ENCODE measurements at places on chromosomes 4 and X.
A peak's percentile ranks its signal among the peaks of the same experiment; 100 is the strongest.

DNA sequence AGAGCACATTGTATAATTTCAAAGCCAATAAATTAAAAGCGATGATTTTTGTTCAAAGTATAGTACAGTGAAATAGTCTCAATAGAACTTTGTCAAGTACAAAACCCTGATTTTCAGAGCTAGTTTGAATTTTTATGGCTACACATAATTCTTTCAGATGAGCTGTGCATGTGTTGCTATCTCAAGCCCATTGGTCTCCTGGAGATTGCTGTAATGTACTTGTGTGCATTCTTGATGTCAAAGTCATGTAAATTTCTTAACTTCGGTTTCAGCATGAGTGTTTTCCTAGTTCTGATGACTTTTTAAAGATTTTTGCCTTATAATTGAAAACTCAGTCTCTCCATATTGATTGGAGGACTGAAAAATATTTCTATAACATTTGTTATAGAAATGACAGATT lies 200.8 kb downstream of the CEP135 start:
- DNase-seq, result no peak

- DNase-seq, result no peak
These were observed 16.7 kb downstream of the PAGE4 start for GRCh38 chrX:49845701-49846403.

DNA sequence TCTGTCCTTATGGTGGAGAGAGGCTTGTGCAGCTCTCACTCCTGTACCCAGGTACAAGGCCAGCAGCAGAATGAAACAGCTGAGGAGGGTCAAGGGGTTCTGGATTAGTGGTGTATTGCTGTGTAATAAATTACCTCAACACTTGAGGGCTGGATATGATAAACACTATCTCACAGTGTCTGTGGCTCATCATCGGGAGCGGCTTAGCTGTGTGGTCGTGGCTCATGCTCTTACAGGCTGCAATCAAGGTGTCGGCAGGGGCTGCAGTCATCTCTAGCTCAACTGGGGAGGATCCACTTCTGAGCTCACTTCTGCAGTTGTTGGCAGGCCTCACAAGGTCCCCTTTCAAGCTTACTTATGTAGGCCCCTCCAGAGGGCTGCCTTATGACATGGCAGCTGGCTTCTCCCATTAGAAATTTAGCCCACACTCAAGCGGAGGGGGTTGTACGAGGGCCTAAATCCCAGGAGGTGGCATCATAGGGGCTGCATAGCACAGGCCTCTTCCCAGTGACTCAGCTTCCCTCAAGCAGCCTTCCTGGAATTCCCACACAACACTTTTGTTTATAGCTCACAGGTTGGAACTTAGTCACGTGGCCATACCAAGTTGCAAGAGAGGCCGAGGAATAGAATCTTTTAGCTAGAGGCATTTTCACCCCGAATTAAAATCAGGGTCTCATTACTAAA lies 148.2 kb upstream of the RPS6KA3 start:
- no peak for DNase-seq

- peak; percentile 44 for DNase-seq
These were observed 270.1 kb upstream of the LDB2 start for GRCh38 chr4:17168571-17168970.

DNA sequence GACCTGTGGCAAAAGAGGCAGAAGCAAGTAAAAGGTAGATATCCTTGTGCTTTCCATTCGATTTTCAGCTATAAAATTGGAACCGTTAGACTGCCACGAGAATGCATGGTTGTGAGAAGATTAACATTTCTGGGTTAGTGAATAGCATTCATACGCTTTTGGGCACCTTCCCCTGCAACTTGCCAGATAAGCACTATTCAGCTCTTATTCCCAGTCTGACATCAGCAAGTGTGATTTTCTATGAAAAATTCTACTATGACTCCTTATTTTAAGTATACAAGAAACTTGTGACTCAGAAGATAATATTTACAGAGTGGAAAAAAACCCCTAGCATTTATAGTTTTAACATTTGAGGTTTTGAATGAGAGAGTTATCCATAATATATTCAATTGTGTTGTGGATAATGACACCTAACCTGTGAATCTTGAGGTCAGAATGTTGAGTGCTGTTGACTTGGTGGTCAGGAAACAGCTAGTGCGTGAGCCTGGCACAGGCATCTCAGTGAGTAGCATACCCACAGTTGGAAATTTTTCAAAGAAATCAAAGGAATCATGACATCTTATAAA lies 3.9 kb downstream of the FGB start:
- DNase-seq, result no peak

- DNase-seq, result no peak
These were observed 341.8 kb downstream of the RAPGEF2 start for GRCh38 chr4:159444678-159445077.

GRCh38 chrX:145826466-145826865 lies 8.8 kb downstream of the SLITRK2 start:
- DNase-seq, result no peak

- no peak for DNase-seq
These were observed 315.9 kb downstream of the PCDH10 start for GRCh38 chr4:133465022-133465421.

DNA sequence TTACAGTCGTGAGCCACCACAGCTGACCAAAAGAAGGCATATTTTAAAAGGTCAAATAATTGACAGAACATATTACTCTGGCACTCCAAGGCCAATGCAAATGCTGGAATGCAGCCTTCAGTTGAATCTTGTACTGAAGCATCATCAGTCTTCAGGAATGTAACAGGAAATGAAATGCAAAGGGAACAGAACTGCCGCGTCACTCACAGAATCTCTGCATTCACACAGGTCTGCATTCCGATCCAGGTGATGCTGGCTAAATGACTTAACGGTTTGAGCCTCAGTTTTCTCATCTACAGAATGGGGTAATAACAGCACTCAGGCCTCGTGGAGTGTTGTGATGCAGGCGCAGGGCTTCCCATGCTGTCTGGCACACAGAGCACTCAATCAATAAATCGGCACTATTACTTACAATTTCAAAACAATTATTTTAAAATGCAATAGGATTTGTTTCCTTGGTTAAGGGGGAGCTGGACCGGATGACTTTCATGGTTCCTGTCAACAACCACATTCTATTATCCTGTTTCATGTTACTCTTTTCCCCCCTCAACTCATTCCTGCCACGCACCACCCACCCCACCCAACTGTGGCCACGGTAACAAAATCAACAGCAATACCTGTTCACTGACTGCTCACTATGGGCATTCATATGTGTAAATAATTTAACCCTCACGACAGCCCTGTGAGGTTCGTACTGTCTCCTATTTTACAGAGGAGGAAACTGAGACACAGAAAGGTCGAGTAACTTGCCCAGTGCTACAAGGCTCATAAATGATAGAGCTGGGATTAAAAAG lies 32.4 kb downstream of the IGFBP7 start:
- no peak for DNase-seq

DNA sequence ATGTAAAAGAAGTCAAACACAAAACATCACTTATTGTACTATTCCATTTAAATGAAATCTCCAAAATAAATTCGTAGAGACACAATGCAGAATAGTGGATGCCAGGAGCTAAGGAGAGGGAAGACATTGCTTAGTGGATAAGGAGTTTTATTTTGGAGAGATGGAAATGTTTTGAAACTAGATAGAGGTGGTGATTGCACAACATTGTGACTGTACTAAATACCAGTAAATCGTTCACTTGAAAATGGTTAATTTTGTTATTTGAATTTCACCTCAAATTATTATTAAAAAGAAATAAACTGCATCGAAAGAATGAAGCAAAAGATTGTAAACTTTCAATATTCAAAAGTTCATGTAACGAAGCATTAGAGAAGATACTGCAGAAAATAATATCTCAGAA lies 9.7 kb upstream of the ACSL4 start:
- no peak for DNase-seq

DNA sequence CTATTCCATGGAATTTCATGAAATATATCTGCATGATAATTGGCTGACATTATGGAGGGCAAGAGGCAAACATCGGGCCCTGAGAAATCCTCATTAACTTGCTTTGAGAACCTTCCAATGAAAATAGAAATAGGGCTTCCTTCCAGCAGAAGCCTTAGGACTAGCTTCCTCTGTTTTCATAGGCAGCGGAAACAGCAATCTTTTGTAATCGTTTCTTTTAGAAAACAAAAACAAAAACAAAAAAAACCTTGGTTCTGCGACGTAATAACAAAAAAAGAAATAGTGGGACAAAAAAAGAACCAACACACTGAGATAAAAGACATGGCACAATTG lies 62.9 kb downstream of the GEMIN8 start:
- DNase-seq, result no peak

GRCh38 chr4:81622028-81622427 lies 150.3 kb upstream of the RASGEF1B start:
- no peak for DNase-seq

GRCh38 chr4:74464291-74464690 lies 19.4 kb downstream of the AREG start:
- no peak for DNase-seq

- no peak for DNase-seq
These were observed 157.6 kb downstream of the ZNF518B start for GRCh38 chr4:10299601-10300000.

DNA sequence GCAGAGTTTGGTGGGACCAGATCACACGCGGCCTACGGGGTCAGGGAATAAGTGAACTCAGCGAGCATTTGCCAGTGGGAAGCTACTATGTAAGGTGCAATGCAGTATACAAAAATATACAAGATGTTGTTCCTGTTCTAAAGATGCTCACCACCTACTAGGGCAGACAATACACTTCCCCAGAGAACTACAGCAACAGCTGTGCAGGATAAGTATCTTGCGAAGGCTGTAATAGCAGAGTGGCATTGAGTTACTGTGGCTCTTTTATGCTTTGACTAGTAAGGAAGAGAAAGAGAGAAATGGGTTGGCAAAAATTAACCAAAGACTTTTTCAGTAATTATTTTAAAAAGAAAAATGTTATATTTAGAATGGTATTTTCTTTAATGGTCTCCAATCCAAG lies 61.2 kb downstream of the CDS1 start:
- no peak for DNase-seq

- DNase-seq, result no peak
These were observed 68.5 kb upstream of the MXD4 start for GRCh38 chr4:2330091-2331042.

DNA sequence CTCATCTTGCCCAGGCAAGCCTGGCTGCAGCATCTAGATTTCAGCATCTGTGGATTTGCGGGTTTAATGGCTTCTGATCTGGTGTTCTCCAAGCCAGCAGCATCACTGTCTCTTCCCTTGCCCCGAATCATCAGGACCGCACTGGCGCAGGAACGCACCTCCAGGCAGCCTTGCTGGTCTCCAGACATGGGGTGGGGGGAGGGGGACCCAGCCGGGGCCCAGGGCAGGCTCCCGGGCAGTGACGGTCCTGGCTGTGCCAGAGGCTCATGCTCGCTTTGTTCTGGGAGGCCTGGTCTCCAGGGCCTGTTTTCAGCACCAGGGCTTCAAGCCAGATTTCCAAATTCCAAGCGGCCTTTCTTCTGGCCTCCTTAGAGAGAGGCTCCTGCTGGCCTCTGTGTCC lies 4.9 kb downstream of the CFAP99 start:
- DNase-seq, result no peak

DNA sequence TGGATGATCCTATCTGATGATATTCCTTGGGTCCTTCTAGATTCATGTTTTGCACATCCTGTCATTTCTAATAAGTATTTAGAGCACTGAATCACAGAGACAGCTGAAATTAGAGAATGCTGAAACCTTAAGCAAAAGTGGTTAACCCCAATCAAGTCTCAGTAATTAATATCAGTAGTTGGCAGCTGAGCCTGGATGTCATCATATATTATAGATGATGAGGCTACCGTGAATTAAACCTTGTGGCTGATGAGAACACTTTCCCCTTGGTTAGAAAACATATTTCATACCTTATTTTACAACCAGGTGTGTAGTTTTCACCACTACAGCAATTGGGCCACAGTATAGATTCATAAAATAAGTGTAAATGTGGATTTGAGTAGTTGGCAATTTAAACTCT lies 499.0 kb downstream of the PDGFC start:
- peak; percentile 74 for DNase-seq

GRCh38 chr4:151991001-151991883 lies 230.4 kb upstream of the GATB start:
- DNase-seq, result no peak

DNA sequence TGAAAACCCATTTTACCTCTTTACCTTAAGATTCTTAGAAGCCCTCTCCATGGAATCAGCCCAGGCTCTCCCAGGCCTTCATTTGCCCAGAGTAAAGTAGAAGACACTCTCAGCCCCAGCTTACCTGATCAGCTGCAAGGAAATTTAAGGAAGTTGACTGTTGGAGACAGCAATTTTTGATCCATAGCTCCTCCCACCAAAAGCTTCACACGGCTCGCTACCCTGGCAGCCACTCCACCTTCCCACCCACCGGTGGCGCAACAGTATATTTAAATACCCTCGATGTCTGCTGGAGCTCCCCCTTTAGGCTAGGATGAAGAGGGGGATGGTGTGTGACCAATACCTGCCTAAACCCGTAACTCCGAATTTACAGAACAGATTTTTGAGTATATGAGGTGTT lies 75.4 kb downstream of the MBNL3 start:
- no peak for DNase-seq

- DNase-seq, result peak; percentile 84
These were observed 151.4 kb upstream of the USP9X start for GRCh38 chrX:40933706-40934425.

DNA sequence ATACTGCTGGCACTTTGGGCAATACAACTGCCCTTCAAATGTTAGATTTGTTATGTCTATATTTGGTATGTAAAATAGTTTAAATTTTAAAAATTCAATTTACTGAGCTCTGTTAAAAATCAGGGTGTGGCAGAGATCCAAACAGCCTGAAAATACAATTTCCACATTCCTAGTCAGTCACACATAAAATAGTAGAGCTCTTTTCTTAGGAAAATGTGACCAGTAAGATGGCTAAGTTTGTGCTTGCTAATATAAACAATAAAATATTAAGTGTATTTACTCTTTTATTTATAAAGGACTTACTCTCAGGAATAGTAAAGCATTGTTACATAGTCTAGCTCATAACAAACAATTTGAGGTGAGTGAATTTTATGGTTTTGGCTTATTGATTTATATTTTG lies 200.2 kb downstream of the DKK2 start:
- DNase-seq, result peak; percentile 8

- DNase-seq, result no peak
These were observed 2.9 kb upstream of the RBBP7 start for GRCh38 chrX:16873106-16873505.

- no peak for DNase-seq
These were observed 64.4 kb downstream of the STARD8 start for GRCh38 chrX:68711845-68712244.

GRCh38 chrX:13473442-13474163 lies 95.8 kb upstream of the EGFL6 start:
- no peak for DNase-seq

DNA sequence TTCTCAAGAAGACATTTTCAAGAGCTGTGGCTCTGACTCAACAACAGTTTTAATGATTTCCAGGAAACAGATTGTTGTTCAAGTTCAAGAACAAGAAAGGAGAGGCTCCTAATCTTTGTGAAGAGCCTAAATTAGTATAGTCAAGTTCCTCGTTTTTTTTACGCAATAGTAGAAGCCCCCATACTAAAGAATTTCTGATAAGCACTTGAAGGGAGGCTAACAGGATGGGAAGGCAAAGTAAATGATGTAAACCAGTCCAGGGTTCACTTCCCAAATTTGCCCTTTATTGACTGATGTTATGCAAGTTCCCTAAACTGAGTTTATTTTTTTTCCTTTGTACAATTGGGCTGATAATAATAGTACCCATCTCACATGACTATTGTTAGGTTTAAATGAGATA lies 178.2 kb downstream of the RTL9 start:
- DNase-seq, result no peak

GRCh38 chr4:5989236-5990225 lies 28.7 kb downstream of the C4orf50 start:
- no peak for DNase-seq

- no peak for DNase-seq
These were observed 109.0 kb downstream of the ENOX2 start for GRCh38 chrX:130793975-130794374.

GRCh38 chr4:95293014-95293413 lies 255.8 kb downstream of the UNC5C start:
- DNase-seq, result no peak
